ENCODE measurements at places on chromosomes 11 and 22.
A peak's percentile ranks its signal among the peaks of the same experiment; 100 is the strongest.

DNA sequence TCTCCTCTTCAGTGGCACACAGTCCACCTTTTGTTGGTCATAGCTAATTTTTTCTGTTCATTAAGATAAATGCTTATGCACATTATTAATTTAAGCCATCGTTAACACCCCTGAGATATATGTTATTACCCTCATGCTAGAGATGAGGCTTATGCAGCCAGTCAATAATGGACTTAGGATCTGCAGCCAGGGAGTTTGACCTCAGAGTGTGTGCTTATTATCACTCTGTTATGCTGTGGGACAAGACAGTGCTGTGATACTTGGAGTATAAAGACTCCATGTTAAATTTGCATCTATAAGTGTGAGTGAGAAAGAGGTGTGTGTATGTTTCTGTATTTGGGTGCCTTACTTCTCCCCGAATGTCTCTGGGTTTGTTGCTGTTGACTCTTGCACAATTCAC, 969.3 kb downstream of the OPCML start:
- H3K4me1 ChIP-seq, result no peaks in the 10 kb centered on the region
- H3K27ac ChIP-seq, result no peak overlapping the region
- no peak for DNase-seq
- no peaks in the 10 kb centered on the region for H3K36me3 ChIP-seq
- no peak overlapping the region for H3K4me3 ChIP-seq

DNA sequence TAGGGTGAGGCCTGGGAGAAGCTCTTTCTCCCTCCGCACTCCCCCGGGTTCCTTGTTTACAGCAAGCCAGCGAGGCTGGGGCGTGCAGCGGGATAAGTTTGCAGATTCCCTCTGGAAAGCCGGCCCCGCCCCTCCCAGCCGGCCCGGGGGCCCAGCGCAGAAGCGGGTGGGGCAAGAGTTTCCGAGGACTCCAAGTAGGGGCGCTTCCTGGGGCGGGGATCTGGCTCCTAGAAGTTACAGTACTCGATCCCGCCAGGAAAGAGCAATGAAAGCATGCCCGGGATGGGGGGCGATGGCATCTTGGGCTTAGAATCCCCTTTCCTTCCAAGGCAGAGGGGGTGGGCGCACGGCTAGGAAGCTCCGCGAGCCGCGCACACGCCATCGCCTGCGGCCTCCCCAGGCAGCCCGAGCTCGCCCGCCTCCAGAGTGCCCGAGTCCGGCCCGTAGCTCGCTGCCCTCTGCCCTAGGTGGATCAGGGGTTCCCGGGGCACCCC, 385 bp downstream of the TST start:
- no peak for DNase-seq
- H3K4me3 ChIP-seq, result peak overlapping the region; percentile 84
- H3K27ac ChIP-seq, result peak overlapping the region; percentile 67
- H3K4me1 ChIP-seq, result peaks cover 14% of the 10 kb centered on the region

DNA sequence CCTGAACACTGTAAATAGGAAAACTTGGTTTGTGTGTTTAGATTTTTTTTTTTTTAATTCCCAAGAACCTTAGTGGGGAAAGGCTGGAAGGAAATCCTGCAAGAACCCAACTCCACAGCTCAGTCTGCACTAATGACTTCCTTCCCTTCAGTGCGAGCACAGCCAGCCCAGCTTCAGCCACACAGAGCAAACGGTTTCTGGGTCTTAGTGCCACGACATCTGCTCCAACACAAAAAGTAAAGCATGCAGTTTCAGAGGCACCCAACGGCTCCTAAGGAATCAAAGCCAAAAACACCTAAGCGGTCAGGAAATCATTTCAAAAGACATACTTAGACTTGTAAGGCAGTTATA, 236.1 kb downstream of the TTC28 start:
- no peak for DNase-seq
- peaks cover 19% of the 10 kb centered on the region for H3K27me3 ChIP-seq
- peaks cover 19% of the 10 kb centered on the region for H3K4me1 ChIP-seq
- H3K36me3 ChIP-seq, result no peaks in the 10 kb centered on the region

DNA sequence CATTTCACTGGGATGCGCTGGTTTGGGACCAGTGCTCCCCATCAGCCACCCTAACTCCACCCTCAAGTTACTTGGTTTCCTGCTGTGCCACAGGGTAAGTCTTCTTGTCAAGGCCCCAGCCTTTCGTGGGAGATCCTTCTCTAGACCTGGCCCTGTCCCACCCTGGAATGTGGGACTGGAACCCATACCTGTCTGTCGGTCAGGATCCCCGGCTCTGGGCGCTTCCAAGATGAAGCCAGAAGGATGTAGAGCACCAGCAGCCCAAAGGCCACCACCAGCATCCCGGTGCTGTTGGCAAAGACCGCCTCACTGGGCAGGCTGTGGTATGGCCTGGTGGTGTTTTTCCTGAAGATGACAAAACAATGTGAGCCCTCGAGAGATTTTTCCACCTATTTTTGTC, 10.9 kb downstream of the CYB561A3 start:
- peaks cover 22% of the 10 kb centered on the region for H3K36me3 ChIP-seq
- no peak overlapping the region for H3K27ac ChIP-seq
- no peaks in the 10 kb centered on the region for H3K4me1 ChIP-seq
- no peak overlapping the region for H3K4me3 ChIP-seq
- no peaks in the 10 kb centered on the region for H3K27me3 ChIP-seq
- DNase-seq, result no peak

DNA sequence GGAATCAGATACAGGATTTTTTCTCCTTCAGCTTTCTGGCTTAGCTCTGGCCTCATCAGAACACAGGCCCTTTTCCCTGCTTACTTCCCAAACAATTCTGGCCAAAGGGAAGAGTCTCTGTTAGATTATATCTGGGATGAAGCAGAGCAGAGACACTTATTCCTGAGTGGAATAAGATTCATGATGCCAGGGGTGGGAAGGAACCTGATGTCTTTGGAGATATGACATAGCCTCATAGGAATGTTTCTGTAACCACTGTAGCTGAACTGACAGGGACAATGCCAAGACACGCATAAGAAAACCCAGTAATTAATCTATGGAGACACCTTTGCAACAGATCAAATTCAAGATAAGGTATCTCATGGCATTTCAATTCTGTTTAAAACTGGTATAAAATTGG, 177.1 kb upstream of the RAG2 start:
- H3K27ac ChIP-seq, result no peak overlapping the region
- no peak overlapping the region for H3K4me3 ChIP-seq
- no peaks in the 10 kb centered on the region for H3K27me3 ChIP-seq
- H3K4me1 ChIP-seq, result no peaks in the 10 kb centered on the region
- no peaks in the 10 kb centered on the region for H3K36me3 ChIP-seq

DNA sequence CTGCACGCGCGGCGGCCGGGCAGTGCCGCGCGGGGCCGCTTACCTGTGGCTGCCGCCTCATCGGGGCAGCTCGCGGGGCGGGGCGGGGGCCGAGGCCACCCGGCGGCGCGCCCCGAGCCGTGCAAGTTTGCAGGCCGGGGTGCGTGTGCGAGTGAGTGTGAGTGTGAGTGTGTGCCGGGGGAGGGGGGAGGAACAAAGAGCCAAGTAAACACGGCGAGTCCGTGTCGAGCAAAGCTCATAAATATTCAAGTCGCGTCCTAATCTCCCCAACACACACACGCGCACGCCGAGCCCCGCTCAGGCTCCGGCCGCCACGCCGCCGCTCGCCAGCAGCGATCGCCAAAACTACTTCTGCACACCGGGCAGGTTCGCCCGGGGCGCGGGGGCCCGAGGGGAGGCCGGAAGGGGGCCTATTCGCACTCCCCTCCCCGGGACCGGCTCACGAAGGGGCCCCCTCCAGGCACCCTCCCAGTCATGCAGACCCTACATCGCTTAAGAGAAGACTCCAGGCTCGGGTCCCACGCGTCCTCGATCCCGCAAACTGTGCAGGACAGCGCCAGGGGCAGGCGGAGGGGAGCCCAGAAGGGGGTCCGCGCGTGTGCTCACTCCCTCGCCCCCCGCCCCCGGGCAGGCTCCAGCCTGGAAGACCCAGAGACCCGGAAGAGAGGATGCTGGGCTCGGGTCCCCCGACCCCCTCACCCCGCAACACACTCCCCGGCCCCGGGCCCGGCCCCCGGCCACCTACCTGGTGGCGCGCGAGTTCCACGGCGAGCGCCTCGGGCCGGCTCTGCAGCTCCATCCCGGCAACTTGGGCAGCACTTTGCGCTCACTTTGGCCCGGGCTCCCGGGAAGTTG, 827 bp downstream of the PHF21B start:
- DNase-seq, result no peak
- peaks cover 9% of the 10 kb centered on the region for H3K4me1 ChIP-seq
- peaks cover 2% of the 10 kb centered on the region for H3K36me3 ChIP-seq
- H3K27ac ChIP-seq, result no peak overlapping the region
- H3K4me3 ChIP-seq, result no peak overlapping the region
